ENCODE measurements at places on chromosomes 12 and 14.

GRCh38 chr12:109445191-109445609, 31.9 kb downstream of the KCTD10 start:
- DNase-seq, result no peak

GRCh38 chr12:19220205-19220604, 90.7 kb downstream of the PLEKHA5 start:
- no peak for DNase-seq

DNA sequence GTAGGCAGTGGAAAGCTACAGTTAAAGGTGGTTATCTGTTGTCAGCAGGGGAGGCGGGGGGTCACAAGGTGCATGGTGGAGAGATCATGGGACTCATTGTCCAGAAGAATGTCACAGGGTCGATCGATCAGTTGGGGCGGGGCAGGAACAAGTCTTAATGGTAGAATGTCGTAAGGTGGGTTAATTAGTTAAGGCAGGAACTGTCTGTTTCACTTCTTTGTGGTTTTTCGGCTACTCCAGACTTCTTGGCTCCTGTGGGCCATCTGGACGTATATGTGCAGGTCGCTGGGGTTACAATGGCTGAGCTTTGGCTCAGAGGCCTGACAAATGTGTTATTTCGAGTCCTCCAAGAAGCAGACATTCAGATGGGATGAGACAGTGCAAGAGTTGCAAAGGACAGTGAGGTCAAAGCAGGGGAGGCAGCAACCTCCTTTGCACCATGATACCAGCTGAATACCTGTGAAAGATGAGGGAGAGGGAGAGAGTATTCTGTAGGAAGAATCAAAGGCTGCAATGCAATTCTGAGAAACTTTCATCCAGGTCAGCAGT, 246.9 kb upstream of the TMEM132C start:
- no peak for DNase-seq

DNA sequence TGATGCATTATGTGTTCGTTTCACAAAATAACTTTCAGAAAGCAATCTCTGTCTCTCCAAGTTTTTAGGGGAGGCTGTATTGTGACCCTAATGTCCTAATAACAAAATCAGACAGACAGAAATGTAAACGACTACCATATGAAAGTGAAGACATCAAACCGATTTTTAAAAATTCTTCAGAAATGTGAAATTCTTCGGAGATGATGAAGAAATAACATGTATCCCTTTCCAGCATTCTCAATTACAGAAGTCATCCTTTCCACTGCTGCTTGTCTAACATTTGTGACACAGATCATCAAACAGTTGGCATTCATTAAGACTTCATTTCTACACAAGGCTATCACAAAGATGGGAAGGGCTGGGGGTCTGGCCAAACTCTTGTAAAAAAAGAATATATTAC, 41.0 kb downstream of the DMAC2L start:
- DNase-seq, result no peak

GRCh38 chr12:9992296-9992695, 6.6 kb downstream of the CLEC1B start:
- DNase-seq, result peak; percentile 21

GRCh38 chr14:104981699-104982541, 3.7 kb upstream of the CLBA1 start:
- DNase-seq, result no peak

DNA sequence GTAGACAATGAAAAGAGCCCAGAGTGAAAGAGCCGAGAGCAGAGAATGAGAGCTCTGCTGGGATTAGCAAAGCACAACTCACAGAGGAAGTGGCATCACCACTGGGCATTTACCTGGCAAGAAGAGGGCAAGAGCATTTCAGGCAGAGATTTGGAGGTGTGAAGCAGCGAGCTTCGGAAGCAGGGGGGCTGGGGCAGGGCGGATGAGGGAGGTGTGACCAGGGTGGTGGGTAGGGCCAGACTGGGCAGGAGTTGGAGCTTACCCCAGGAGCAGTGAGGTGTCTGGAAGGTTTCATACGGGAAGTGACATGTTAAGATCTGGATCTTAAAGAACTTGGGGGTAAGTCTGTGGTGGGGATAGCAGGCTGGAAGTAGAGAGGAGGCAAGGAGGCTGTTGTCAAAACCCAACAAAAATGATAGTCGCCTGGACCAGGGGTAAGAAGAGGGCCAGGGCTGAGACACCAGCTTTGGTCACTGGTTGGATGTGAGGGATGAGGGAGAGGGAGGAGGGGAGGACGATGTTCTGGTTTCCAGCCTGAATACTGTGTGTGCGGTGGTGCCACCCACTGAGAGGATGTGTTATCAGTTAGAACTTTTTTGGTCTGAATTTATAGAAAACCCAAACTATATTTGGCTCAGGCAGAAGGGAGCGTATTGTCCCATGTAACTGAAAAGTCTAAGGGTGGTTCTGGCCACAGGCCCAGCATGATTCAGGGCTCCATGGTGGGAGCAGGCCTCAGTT, 5.2 kb downstream of the SMIM41 start:
- DNase-seq, result no peak

GRCh38 chr14:30195941-30196340, 268.3 kb upstream of the PRKD1 start:
- peak; percentile 8 for DNase-seq

DNA sequence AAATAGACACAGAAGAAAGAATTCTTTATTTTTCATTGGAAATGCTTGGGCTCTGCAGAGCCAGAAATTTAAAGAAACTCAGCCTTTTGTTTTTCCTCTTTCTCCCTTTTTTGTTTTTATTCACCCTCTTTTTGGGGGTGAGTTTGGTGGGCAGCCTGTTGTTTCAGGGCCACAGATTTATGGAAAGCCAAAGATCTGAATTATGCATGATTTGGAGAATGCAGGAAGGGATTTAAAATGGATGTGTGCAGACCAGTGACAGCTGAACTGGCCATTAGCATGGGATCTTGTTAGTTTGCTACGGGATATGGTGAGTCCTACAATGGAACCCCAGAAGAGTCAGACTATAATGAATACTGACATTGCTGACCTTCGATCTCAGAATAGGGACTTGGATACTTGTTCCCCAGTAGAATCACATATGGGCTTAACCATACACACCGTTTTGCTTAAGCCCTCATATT, 7.7 kb upstream of the ATXN2 start:
- DNase-seq, result peak; percentile 5

GRCh38 chr12:104473374-104473983, 16.7 kb downstream of the CHST11 start:
- no peak for DNase-seq

DNA sequence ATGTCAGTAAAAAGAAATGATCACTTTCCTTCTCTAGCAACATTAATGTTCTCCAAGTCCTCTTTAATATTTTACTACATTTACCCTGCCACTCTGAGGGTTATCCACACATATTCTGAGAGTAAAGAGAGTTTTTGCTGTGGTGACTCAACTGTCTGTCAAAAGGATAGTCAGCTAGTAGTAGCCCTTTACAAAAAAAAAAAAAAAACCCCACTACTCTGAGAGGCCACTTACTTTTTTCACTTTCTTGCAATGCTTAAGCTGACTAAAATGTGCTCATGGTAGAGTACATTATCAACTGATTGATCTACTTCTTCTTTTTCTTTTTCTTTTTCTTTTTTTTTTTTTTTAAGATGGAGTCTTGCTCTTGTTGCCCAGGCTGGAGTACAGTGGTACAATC, 27.6 kb upstream of the PPM1A start:
- no peak for DNase-seq

GRCh38 chr12:75305412-75306332, 24.5 kb downstream of the CAPS2 start:
- no peak for DNase-seq

DNA sequence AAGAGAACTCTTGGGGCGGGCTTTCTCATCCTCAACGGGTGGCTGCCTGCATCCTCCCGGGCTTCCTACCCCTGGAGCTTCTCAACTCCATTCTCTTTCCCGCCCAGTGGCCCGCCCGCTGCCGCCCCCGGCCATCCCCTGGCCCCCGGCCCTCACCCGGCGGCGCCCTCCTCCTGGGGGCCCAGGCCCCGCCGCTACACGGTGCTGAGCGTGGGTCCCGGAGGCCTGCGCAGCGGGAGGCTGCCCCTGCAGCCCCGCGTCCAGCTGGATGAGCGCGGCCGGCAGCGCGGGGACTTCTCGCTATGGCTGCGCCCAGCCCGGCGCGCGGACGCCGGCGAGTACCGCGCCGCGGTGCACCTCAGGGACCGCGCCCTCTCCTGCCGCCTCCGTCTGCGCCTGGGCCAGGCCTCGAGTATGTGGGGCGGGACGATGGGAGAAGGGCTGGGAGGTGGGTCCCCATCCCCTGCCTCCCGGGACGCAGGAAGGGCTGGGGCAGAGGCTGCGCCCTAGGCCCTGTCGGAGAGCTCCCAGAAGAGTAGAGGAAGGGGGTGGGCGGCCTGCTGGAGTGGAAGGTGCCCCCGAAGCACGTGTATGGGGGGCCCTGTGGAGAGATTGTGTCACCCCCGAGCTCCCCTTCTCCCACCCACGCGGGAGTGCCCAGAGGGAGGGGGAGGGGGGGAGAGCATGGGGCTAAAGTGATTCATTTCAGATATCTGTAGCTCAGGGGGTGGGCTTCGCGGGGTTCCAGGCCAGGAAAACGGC, 1.5 kb downstream of the LAG3 start:
- DNase-seq, result no peak

GRCh38 chr12:65800937-65801336, 23.3 kb upstream of the HMGA2 start:
- no peak for DNase-seq

All from Ammon's horn (tissue), 1 donor.